T-helper 17 cell (primary cell): ENCODE measurements at places on chromosomes 6 and 20.
A peak's percentile ranks its signal among the peaks of the same experiment; 100 is the strongest.

DNA sequence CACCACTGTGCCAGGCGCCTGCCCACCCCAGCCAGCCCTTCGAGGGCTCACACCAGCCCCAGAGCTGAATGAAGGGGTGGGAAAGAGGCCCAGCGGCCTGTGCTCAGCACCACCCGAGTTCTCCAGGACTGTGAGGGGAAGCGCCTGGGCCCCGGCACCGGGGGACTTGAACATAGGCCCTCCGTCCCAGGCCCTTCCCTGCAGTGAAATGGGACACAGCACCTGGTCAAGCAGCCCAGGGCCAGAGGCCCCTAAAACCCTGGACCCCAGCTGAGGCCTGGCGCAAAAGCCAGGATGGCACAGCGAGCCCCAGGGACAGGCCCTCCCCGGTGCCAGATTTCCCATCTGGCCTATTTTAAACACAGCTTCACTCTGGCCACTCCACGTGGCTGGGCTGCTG is 4.0 kb downstream of the KCNQ2 start:
- DNase-seq = no peak

DNA sequence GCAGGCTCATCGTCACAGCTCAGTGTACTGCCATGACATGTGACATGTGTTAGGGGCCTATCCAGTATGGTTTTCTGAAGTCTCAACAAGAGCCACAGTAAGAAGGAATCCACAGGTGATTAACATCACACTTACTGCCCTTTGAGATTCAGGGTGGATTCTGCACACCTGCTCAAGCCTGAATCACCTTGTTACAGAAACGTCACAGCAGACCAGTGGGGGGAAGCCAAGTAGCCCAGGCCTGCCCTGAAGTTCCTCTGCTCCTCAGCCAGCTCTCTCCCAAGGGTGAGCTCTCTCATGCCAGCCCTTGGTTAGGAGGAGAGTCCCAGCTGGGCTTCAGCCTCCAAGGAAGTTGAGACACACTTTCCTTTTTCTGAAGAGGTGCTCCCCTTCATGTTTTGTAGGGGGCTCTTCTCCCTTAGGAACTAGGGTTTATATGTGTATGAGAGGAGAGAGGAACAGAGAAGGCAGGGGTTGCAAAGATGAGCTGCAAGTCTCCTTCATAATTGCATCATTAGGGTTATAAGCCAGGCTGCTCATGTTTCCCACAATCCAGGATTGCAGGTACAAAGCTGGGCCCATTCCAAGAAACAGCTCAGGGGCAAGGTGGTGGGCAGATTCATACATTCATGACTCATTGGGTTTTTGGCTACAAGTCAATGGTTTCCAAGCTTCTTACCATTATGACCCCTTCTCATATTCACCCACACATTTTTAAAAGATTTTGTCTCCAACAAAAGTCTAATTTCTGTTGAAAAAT is 11.6 kb downstream of the GSS start:
- DNase-seq = no peak

DNA sequence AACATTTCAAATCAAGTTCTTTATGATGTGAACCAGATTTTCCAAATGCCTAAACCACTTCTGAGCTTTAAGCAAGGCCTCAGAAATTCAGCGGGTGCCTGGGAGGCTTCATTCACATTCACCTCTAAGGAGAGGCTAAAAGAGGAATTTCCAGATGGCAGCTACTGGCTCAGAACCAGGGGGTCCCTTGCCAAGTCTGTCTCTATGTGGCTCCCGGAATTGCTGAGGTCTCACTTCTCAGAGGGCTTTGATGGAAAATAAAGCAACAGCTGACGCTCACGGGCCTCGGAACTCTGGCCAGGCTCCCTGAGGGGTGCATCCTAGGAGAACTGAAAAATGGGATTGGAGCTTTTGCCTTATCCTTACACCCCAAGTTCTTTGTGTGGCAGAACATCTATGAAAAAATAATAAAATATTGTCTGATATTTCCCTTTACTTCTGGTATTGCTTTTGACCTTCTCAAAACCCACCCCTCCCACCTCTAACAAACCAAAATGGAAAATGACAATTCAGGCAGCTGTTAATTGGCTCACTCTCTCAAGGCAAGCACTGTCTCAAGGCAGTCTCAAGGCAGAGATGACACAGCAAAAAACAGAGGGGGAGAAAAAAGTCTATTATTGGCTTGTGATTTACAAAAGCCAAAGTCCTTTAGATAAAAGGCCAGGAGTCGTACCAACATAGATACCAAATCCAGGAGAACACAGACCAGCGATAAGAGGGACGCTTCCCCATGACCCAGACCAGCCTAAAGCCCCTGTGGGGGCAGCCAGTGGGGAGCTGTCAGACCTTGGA is 21.8 kb upstream of the LRRN4 start:
- DNase-seq = no peak

GRCh38 chr6:156994215-156995076 is 217.3 kb downstream of the ARID1B start:
- no peak for DNase-seq

DNA sequence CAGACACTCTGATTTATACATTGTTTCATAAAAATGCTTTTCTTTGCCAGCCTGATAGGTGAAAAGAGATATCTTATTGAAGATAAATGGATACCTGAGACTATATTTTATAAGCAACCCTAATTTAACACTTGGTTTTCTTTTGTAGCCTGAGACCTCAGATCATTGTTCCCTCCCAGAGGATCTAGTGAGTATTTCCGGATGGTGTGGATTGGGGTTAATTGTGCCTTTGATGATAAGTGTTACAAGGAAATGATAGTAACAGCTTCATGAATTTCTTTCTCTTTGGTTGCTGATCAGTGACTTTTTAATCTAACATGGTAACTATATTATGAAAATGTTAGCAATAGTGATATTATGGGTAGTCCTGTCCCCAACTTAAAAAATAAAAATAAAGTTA is 30.4 kb downstream of the KDM1B start:
- DNase-seq = no peak

GRCh38 chr20:61105395-61105794 is 146.7 kb upstream of the CDH4 start:
- no peak for DNase-seq

DNA sequence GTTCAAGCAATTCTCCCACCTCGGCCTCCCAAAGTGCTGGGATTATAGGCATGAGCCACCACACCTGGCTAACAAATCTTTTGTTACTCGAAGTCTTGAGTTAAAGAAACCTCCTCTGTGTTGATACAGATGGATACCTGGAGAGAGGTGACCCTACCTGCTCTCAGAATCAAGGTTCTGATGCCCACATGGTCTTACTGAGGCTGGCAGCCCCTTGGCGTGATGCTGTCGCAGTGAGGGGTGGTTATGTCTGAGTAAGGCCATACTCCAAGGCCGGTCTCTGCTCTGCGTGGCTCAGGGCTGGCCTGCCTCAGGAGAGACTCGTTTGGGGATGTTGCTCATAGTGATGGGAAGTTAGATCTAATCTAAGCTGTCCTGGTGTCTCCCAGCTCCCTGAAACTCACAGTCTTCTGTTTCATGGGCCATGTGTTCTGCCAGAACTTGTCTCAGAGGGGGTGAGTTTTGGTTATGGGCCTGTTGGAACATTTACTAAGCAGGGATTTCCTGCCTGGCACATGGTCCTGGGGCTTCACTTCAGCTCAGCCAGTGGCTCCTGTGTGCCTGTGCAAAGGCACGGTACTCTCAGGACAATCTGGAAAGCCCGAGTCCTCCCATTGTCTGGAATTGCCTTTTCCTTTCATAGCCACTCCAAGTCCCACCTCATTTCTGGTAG is 17.5 kb upstream of the TRAF3IP2 start:
- DNase-seq = no peak

DNA sequence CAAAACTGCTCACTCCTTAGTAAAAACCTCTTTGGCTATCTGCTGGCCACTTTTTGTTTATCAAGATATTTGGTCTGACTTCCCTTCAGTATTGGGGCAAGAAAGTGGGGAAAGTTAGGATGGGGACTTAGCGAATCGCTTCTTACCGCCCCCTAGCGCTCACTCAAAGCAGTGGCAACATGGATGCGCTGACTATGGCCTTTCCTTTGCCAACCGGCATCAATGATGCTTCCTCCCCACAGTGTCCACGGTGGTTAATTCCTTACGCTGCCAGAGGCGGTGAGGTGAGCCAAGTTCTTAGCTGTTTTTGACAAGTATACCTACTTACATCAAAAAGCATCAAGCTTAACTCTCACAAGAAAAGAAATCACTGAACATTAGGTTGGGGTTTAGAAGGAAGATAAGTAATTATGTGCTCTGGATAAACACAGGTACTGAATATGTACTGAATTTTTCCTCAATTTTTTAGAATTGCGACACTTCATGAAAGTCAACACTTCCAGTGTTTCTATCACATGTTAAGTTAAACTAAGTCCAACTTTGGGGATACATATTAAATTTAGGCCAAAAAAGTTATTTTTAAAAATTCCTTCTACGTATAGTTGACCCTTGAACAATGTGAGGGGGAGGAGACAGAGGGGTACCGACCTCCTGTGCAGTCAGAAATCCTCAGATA is 86.7 kb downstream of the GMDS start:
- no peak for DNase-seq

DNA sequence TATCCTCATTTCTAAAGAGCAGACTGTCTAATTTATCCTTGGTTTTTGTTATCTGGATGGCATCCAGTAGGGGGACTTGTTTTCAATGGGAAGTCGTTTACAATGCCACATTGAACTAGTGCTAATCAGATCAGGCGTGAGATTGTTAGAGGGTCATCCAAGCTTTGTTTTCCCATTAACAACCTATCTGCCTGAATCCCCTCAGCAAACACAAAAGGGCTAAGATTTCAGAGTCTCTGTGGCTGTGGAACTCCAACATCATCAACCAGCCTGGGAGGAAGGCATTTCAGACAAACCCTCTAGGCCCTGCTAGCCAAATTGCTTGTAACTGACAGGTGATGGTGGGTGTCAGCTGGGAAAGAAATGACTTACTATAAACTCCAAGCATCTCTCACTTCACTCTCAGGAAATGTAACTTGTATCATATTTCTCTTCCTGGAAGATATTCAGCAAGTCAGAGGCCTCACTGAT is 47.7 kb downstream of the COL19A1 start:
- DNase-seq = no peak

GRCh38 chr6:108521616-108522107 is 39.1 kb upstream of the FOXO3 start:
- no peak for DNase-seq

- no peak for DNase-seq
Observed at GRCh38 chr20:19872001-19872400, 113.9 kb downstream of the RIN2 start.

DNA sequence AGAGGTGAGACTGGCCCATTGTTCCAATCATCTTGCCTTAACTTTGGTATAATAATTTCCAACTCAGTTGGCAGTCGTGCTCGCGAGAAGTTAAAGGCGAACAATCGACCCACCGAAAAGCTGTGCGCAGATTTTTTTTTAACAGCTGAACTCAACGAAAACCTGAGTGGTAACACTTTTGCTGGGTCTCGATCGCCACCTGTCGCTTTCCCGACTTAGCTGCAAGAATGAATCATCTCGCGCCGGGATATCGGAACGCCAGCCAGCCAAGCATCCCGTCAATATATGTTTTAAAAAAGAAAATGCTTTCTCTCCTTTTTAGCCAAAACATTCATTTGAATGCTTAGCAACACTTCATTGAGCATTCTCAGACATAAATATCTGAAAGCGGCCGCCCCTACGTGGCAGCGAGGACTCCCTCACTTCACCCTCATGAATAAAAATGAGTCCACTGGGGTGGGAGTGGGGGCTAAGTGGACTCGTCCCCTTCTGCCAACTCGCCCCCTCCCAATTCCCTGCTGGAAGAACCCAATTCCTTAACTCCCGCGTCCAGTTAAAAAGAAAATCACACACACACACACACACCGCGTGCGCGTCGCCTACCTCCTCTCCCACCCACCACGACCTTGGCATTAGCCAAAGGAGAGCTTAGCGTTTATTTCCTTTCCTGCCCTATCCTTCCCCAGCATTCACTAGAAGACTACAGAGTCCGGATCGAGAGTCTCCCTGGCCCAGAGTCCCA is 1.5 kb downstream of the COL12A1 start:
- DNase-seq = no peak

DNA sequence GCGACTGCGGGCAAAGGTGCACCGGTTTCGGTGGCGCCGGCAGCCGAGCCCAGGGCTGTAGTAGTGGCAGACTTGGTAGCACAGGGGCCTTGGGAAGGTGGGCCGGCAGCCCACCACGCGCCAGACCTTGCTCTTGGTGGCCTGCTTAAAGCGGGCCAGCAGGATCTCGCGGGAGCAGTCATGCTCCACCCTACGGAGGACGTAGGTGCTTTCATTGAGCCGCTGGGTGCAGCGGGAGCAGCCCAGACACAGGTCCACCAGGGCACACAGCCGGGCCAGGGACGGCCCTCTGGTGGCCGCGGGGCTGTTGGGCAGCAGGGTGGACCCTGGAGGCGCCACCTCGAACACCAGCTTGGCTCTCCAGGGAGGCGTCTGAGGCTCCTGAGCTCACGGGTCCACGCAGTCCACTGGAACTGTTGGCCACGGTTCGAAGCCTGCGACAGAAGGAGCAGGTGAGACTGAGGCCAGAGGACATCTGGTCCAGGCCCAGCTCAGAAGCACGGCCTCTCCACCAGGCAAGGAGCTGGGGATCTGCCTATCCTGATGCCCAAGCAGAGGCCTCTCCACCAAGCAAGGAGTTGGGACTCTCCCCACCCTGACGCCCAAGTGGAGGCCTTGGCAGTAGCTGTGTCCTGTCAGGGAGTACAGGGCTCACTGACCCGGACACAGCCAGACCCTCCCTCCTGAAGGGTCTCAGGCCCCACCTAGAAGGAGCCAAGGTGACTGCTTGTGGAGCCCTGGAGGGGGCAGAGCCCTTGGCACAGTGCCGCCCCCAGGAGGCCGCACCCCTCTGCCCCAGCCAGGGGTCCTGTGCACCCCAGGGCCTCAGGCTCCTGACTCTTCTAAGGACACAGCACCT is 1.0 kb downstream of the HELZ2 start:
- DNase-seq = peak; percentile 10

GRCh38 chr6:144898741-144899140 is 613.6 kb downstream of the UTRN start:
- DNase-seq = no peak
